Effector memory CD8-positive, alpha-beta T cell (primary cell): ENCODE measurements at places on chromosomes 7 and 10.

- no peak for DNase-seq
Observed at GRCh38 chr10:21499701-21500577, 25.5 kb downstream of the SKIDA1 start.

GRCh38 chr10:8876171-8876570, 821.7 kb downstream of the GATA3 start:
- no peak for DNase-seq

GRCh38 chr7:17506095-17506494, 207.6 kb downstream of the AHR start:
- no peak for DNase-seq

DNA sequence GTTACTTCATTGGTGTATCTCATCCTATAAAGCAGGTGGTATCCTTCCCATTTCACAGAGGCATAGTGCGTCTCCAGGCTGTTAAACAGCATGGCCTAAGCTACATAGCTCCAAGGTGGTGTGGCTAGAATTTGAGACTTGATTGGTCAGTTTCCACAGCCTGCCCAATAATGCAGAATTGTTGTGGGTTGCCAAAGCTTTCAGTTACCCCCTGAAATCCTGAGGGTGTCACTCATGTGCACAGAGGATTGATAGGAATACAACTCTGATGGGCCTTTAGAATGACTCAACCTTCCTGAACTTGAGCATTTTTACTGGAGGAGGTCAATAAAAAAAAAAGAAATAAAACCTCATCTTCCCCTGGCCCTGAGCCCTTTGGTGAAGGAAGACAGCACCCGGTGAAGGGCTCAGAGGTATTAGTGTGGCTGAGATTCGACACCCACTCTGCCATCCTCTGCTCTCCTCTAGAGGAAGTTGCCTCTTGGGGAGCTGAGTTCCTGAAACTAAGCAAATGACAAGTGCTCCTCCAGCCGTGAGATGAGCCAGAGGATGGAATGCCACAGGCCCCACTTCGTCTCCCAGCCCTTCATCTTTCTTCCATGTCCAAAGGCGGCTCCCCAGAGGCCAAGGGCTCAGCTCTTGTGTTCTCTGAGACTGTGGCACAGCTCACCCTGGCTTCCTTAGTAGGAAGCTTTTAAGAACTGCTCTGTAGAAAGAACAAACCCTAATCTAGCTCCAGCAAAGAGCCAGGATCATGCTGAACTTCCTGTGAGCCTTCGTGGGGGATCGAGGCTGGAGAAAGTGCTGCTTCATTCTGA, 1.0 kb downstream of the ACSL5 start:
- no peak for DNase-seq

GRCh38 chr7:117656806-117657205, 177.0 kb downstream of the CFTR start:
- no peak for DNase-seq

DNA sequence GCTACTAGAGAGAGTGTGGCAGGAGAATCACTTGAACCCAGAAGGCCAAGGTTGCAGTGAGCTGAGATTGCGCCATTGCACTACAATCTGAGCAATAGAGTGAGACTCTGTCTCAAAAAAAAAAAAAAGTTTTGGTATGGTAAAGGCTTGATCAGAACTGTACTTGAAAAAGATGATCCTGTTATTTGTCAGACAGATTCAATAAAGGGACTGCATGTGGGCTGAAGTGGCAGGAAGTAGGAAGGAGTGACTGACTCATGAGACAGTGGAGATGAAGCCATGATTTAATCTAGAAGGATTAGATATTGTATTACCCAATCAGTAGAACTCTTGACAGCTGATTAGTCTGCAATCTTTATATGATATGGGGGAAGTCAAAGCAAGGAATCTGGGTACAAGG, 2.7 kb upstream of the TMEM254 start:
- no peak for DNase-seq

DNA sequence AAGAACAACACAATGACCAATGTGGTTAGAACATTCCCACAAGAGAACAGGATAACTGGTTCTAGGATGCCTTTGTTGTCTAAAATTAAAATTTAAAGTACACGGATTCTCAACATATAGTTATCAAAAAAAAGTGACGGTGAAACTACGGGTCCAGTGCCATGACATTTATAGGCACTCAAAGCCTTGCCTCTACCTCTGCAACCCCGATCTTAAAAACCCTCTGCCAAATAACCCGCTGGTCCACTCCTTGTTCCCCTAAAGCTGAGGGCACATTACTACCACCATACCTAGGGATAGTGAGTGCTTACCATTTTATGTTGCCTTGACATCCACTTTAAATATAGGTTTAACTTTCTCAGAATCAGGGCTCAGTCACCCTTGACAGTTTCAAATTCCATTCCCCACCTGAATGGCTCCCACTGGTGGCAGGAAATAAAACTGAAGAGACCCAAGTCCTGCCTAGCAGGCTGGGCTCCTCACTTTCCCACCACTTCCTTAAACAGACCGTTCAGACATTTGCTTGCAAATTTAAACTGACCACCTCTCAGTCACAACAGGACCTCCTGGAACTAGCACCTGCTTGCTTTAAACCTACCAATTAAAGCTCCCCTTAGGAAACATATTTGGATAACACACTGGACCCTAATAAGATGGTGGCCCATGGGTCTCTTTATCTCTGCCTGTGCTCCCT, 169.9 kb upstream of the ASAH2 start:
- DNase-seq, result peak; percentile 20

DNA sequence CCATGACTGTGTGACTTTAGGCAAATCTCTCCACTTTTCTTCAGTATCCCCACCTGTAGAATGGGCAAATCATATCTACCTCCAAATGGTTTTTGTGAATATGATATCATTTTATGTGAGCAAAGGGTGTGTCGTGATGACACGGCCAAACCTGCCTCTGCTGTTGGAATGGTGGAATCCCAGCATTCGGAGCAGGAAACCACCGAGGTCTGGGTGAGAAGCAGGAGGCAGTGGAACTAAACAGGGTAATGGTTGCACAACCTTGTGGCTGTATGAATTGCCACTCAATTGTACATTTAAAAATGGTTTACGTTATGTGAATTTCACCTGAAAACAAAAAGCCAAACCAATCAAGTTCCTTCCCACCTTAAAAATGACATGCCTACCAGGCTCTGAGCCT, 131.4 kb upstream of the ZMIZ1 start:
- DNase-seq, result no peak

DNA sequence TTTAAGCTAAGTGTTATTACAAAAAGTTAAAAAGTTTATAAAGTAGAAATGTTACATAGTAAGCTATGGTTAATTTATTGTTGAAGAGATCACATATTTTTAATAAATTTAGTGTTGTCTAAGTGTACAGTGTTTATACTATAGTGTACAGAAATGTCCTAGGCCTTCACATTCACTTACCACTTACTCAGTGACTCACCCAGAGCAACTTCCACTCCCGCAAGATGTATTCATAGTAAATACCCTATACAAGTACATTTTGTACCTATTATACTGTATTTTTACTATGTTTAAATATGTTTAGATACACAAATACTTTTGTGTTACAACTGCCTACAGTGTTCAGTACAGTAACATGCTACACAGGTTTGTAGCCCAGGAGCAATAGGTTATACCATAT, 69.2 kb downstream of the DNAJC1 start:
- DNase-seq, result no peak

DNA sequence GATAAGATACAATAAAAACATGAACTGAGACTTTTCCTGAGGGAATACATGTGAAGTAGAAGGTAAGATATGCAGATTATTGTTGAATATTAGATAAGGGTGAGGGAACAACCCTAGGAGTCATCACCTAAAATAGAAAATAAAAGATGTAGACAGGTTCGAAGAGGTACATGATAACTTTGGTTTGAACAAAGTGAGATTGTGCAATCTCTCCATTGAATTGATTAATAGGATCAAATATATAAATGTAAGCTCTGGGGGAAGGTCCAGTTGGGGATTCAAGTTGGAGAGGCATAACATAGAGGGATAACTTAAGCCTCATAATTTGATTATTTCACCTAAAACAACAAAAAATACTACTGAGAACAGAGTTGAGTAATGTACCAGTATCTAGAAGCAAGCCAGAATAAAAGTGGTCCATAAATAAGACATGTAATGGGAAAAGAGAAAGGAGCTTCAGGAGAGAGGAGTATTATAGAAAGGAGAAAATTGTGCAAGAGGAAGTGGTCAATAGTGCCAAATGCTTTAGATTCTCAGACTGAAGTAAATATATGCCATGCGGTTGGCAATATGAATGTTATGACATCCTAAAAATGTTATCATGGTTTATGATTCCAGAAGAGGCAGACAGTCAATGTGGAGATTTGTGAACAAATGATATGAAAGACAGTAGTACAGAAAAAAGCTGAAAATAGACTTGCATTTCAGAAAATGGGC, 282.3 kb upstream of the CHRM2 start:
- DNase-seq, result no peak

- no peak for DNase-seq
Observed at GRCh38 chr7:131190146-131190545, 137.5 kb upstream of the MKLN1 start.

- no peak for DNase-seq
Observed at GRCh38 chr7:46321556-46322205, 400.6 kb upstream of the IGFBP3 start.

DNA sequence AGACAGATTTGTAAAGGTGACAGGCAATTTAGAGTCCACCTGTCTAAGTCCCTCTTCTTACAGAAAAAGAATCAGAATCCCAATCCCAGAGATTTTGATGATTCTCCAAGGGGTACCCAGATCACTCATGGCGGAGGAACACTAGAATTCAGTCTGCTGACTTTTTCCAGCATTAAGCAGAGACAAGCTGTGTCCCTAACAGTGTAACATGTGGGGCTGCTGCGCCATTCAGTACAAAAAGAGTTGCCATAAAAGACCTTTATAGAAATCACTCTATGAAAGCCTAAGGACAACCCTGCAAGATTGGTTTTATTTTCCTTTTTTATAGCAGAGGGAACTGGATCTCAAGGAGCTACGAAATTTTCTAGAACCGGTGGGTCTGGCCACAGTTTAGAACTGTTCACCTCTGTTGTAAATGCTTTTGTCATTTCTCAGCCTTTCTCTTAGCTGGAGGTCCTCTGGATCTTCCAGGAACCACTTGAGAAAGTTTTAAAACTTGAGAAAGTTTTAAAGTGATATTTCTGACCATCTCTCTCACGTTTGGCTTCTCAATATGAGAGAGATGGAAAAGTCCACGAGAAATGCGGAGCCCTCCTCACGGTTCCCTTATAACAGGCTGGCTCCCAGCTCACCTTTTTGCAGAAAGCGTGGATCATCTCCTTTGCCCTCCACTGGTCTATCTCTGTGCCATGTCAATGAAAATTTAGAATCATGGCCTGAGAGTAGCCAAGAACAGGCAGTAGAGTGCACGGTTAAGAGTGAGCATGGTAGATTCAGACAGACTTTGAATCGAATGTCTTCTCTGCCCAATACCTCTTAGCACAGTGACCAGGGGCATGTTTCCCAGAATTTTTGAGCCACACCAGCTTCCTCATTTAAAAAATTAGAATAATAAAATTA, 826 bp downstream of the GIMAP7 start:
- no peak for DNase-seq

GRCh38 chr7:82477733-82478515, 34.3 kb upstream of the CACNA2D1 start:
- DNase-seq, result no peak
